HT1080 (cell line): ENCODE measurements at places on chromosomes 13 and 19. TPM values are rescaled to one million over a fixed set of nuclear protein-coding genes. Genes with fewer than 3 reads are reported as not detected.

GRCh38 chr13:102091231-102091630, 310.6 kb downstream of the FGF14 start:
- DNase-seq: peak; percentile 68

DNA sequence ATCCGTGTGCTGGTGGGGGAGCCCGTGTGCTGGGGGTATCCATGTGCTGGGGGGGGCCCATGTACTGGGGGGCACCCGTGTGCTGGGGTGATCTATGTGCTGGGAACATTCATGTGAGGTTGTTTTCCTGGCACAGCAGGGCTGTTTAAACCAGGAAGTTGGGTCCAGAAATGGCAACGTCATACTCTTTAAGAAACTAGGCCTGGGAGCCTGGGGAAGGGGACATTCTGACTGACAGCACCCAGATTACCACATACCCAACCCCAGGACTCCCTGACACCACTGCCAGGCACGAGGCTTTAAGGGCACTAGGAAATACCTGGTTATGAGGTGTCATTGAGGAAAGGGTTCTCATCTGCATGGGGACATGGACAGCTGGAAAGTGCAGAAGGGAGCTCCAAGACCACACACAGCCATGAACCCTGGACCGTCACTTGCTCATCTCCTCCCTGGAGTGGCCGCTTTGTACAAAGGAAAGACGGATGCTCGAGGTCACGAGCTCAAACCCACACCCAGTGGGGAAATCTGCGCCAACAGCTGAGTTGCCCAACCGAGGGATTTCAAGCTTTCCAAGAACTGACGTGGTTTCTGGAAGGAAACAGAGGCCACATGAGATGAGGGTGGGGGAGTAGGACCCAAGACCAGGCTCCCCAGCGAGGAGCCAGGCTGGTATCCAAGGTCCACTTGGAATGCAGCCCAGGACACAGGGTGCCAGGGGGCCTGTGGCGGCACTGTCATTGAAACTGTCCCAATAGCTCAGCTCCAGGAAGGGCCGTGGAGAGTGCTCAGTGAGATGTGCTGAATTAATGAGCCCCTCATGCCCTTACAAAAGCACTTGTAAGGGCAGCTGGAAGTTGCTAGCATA, 40.9 kb downstream of the RAB20 start:
- DNase-seq: no peak

GRCh38 chr19:46133101-46133627, 8.7 kb upstream of the IGFL3 start:
- DNase-seq: peak; percentile 99

DNA sequence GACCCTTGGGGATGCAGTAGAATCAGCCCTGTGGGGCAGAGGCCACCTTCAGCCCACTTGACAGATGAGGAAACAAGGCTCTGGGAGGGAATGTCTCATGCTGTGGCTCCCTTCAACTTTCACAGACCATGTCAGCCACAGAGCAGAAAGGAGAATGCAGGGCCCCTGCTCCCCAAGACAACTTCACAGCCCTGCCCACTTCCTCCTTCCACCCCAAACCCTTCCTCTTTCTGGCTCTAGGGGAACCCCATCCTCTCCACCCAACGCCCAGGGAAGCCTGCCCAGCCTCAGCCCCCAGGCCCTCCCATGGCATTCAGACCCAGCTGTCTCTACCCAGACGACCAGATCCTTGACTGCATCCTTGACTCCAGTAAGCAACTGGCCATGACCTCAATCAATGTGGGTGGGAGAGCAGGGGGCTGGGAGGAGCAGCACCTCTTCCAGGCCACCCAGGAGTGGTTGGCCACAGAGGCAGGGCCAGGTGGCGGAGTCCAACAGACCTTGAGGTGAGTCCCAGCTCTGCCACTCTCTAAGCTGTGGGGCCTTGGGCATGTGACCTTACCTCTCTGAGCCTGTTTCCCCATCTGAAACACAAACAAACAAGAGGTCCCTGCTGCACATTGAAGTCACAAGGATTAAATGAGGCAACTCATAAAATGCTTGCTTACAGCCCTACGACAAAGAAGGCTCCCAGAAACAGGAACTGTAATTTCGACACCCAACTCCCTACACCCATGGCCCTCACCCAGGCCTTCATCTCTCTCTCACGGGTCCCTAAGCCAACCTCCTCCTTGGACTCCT, 15.8 kb downstream of the DEDD2 start:
- DNase-seq: no peak

The LYPD5 gene
- total RNA-seq: 0.07 and 0.37 TPM in 2 replicates

The ZNF667 gene
- 0.06 TPM in 1 of 2 replicates, not detected in the other for total RNA-seq

- DNase-seq: peak; percentile 90
These were observed at the start of gene DACH1 for GRCh38 chr13:71867131-71867814. TSS of gene DACH1 (minus strand) at chr13:71867204.

DNA sequence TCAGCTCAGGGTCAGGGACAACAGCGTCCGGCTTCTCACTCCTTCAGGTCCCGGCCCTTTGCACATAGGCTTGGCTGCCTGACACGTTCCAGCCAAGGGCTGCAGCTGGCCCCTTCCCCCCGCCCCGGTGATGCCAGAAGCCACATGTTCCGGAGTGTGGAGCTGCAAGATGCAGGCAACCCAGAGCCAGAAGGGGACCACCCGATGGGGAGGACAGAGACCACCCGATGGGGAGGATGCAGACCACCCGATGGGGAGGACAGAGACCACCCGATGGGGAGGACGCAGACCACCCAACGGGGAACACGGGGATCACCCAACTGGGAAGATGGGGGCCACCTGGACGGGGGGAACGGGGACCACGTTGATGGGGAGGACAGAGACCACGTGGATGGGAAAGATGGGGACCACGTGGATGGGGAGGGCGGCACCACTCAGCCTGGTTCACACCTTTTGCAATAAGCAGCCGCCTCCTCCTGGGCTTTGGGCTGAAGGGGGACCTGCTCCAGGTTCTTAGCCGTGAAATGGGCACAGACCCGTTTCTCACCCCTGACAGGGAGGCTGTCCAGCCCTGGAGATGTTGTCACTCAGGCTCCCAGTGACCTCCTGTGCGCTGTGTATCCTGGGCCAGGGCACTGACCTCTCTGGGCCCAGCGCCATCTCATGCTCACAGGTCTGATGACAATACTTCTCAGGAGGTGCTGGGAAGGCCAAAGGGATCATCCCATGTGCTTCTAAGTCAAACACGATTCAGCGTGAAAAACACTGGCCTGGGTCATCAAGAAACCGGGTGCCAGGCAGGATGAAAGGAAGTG, 34.5 kb downstream of the C13orf46 start:
- no peak for DNase-seq

The DHX34 gene
- total RNA-seq: 25.9 and 26.8 TPM in 2 replicates

DNA sequence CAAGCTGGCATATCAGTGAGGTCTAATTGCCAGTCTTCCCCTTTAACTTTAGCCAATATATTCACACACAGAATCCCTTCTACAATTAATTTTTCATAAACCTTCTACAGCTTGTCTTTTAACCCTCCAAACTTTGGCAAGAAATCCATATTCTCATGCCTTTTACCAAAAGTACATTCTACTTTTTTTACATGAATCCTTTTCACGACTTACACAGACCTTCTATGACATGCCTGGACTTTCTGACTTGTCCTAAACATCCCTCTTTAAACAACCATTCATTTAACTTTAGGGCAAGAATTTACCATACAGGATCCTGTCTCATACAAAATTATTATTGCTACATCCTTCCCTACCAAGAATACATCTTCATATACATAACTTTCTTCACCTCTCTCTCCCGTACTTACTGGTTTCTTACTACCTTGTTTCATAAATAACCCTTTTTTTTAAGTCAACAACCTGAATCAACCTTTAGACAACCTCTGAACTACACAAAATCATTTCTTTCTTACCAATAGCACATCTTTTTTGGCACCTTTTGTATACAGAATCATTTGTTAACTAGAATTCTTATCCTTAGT, 23.5 kb downstream of the ZNF544 start:
- DNase-seq: no peak

The ZNF470 gene
- total RNA-seq: 0.20 and 0.47 TPM in 2 replicates

DNA sequence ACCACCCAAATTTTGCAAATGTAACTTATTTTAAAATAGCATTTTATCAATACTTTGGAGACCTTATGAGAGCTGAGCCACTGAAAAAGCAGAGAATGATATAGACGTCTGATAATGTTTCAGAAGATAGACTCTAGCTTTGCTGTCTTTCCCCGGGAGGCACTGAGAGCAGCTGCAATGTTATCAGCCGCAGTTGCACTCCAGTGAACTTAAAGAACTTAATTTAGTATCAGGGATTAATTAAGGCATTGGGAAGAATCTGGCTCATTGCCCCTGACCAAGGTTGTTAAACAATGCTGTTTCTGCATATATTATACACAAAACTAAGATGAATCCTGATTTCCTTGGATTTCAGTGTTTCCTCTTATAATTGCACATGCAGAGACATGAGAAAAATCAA, 75.7 kb upstream of the SGCG start:
- no peak for DNase-seq

DNA sequence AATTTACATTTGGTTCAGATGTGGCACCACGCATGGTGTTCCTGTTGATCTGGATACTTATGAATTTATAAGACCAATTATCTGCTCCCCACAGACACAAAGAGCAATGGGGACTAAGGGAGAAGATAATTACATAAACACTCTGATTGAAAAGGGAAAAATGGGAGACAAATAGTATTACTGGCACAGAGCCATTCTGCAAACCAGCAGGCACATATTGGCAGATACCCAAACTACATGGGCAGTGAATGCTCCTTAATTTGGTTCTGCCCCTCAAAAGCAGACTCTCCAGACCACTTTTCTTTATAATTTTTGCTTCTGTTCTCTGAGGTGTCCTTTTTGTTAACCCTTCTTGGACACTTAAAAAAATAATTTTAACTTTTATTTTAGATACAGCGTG, 1674.2 kb downstream of the PCDH9 start:
- no peak for DNase-seq

The IGSF23 gene
- total RNA-seq: not detected in 2 replicates

The SPRED3 gene
- 6.6 and 11.0 TPM in 2 replicates for total RNA-seq

DNA sequence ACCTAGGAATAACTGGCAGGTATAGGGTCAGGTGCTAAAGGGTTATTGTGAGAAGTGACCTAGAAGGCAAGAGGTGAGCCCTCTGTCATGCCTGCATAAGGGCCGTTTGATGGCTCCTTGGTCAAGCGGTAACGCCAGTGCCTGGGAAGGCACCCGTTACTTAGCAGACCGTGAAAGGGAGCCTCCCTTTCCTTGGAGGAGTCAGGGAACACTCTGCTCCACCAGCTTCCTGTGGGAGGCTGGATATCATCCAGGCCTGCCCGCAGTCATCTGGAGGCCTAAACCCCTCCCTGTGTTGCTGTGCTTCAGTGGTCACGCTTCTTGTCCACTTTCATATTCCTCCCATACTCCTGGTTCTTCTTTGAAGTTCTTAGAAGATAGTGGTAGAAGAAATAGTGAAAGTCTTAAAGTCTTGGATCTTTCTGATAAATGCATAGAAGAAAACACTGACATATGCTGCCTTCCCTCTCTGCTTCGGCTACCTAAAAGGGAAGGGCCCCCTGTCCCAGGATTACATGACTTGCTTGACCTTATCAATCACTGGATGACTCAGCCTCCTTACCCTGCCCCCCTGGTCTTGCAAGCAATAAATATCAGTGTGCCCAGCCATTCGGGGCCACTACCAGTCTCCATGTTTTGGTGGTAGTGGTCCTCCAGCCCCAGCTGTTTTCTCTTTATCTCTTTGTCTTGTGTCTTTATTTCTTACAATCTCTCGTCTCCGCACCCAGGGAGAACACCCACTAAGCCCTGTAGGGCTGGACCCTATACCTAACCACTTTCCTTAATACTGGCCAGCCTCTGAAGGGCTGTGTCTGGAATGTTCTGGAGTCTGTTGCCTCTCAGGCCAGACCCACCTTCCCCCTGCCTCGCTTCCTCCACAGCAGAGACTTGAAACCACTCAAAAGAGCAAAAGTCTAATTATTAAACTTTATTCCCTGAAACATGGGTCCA, 16.1 kb upstream of the ABCC4 start:
- peak; percentile 53 for DNase-seq

GRCh38 chr19:11021760-11022144, 60.9 kb downstream of the SMARCA4 start:
- DNase-seq: no peak
